ENCODE measurements at places on chromosomes 6 and 20.

DNA sequence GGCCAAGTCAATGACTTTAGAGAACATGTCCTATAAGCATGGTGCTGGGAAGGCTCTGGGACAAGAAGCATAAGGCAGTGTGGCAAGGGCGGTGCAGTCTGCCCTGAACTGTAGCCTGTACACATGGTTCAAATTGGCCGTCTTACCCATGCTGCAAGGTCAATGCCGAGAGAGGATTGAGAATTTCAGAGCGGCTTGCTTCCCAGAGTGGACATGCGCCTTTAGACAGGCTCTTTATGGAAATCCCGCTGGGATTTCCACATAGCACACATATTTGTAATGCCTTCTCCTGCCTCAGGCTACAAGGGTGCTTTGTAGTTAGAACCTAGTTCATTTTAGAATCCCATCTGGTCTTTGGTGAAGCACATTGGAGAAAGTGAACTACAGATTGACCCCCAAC is 36.1 kb upstream of the CEP162 start:
- no peak for DNase-seq

DNA sequence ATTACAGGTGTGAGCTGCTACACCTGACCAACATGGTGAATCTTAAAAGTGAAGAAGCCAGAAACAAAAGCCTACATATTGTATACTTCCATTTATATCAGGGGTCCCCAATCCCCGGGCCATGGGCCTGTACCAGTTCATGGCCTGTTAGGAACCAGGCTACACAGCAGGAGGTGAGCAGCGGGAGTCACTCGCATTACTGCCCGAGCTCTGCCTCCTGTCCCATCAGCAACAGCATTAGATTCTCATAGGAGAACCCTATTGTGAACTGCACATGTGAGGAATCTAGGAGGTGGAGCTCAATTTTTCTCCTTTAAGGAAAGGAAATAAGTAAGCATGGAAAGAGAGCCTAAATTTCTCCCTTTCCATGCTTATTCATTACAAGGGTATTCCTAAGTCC is 21.7 kb downstream of the CSNK2A1 start:
- no peak for DNase-seq

GRCh38 chr20:36528176-36528874 is 13.0 kb upstream of the MYL9 start:
- no peak for DNase-seq

DNA sequence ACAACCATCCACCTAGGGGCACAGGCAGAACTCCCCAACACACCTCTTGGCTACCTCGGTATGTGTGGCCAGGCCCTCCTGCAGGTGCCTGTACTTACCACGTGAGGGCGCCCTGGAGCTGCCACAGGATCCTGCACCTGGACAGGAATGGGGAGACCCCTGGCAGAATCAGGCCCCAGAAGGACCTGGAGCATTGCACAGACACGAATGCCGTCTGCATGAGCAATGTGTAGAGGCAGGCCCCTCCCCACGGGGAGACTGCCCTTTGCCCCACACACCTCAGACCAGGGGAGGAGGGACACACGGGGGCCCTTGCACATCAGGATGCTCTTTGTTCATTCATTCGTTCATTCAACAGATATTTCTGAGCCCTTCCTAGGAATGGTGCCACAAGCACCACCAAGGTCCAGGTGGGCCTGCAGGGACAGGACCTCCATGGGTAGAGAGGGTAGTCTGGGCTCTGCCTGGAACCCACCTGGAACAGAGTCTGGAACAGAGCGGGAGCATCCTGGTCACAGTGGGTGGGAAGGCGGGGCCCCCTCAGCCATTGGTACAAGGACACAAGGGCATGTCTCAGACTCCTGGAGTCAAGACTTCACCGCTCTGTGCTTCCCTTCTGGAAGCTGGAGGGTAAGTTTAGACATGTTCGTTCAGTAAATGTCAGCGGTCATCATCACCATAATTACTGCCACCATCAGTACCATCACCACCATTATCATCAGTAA is 32.3 kb downstream of the YTHDF1 start:
- DNase-seq, result peak; percentile 34

- no peak for DNase-seq
Observed at GRCh38 chr6:134689641-134690040, 260.3 kb downstream of the ALDH8A1 start.

DNA sequence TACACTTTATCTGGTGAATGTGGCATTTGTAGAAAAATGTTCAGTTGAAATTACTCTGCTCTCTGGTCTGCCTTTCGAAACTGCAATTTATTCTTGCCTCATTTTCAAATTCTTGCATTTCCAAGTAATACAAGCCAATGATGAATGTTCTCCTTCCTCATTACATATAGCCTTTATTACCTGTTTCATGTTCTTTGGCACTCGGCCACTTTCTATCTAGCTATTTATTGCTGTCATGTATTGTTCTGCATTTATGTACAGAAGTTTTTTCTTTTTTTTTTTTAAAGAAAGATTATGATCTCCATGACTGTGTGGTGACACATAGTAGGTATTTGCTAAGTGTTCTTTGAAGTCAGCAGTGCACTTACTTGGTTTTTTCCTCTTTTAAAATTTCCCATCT is 261.4 kb downstream of the ZFAND3 start:
- DNase-seq, result no peak

DNA sequence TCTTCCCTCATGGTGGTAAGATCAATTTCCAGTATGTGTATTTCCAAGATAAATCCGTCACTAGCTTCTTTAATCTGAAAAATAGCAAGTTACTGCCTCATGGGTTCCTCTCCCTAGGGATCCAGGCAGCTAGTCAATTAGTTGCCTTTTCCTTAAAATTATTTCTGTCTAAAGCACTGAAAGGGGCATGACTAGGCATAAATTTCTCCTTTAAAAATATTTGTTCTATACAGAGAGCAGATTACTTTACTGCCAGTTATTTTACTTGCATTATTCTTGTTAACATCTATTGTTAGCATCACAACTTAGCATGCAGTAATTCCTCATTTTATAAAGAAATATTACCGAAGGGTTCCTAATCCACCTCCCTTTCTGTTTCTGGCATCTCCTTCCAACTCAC is 1.4 kb downstream of the MTCL3 start:
- no peak for DNase-seq

DNA sequence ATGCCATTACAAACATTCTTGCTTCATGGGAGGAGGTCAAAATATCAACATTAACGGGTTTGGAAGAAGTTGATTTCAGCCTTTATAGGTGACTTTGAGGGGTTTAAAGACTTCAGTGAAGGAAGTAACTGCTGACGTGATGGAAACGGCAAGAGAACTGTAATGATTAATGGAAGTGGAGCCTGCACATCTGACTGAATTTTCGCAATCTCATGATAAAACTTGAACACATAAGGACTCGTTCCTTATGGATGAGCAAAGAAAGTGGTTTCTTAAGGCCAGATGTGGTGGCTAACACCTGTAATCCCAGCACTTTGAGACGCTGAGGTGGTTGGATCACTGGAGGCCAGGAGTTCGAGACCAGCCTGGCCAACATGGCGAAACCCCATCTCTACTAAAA is 226.1 kb downstream of the BCAS1 start:
- DNase-seq, result no peak

DNA sequence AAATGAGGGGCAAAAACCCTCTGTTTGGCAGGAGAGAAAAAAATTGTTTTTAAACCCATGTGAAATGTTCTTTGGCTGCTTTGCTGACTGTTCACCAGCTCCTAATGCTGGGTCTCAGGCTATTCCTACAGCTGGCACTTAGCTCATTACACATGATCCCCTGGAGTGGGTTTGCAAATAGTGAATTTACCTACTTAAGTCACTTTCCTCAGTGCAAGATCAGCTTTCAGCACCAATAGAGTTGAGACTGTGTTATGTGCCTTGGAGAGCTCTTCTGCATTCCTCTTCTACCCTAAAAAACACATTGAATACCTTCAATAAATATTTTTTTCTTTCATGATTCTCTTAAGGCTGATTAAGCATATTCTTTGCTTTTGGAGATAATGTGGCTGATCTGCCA is 58.4 kb upstream of the PRDM1 start:
- DNase-seq, result no peak

- no peak for DNase-seq
Observed at GRCh38 chr6:23870496-23870895, 255.5 kb upstream of the NRSN1 start.

GRCh38 chr6:95117236-95117635 is 460.1 kb upstream of the MANEA start:
- no peak for DNase-seq

GRCh38 chr20:19223640-19224039 is 11.2 kb downstream of the SLC24A3 start:
- DNase-seq, result no peak

GRCh38 chr6:169188475-169188874 is 65.2 kb downstream of the THBS2 start:
- no peak for DNase-seq

- DNase-seq, result peak; percentile 46
Observed at GRCh38 chr6:85679445-85680123, 36.9 kb upstream of the SYNCRIP start.

- DNase-seq, result no peak
Observed at GRCh38 chr20:6709910-6710595, 57.4 kb upstream of the BMP2 start.

DNA sequence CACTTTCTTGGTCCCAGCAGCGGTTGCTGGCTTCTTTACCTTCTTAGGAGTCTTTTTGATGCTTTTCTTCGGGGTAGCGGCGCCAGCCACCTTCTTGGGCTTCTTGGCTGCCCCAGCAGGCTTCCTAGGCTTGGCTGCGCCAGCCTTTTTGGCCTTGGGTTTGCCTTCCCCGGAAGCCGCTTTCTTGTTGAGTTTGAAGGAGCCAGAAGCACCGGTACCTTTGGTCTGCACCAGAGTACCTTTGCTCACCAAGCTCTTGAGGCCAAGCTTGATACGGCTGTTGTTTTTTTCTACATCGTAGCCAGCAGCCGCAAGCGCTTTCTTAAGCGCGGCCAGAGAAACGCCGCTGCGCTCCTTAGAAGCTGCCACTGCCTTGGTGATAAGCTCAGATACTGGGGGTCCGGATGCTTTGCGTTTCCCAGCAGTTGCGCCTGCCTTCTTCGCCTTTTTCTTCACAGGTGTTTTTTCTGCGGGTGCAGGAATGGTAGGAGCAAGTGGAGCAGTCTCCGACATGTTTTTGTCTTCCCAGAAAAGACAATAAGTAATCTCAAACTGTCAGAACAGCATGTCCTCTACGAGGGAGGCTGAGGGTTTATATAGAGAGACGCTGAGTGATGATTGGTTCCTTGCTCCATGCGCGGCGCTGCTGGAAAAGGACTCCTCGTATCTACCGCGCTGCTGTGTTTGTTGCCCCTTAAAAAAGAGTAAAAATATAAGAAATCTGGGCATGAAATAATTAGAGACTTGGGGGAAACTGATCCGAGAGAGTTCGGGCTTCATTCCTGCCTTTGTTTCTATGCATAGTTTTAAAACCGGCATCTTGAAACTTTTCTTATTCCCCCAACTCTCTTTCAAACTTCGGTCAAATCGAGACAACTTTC is 130.3 kb upstream of the BTN3A2 start:
- DNase-seq, result peak; percentile 97

DNA sequence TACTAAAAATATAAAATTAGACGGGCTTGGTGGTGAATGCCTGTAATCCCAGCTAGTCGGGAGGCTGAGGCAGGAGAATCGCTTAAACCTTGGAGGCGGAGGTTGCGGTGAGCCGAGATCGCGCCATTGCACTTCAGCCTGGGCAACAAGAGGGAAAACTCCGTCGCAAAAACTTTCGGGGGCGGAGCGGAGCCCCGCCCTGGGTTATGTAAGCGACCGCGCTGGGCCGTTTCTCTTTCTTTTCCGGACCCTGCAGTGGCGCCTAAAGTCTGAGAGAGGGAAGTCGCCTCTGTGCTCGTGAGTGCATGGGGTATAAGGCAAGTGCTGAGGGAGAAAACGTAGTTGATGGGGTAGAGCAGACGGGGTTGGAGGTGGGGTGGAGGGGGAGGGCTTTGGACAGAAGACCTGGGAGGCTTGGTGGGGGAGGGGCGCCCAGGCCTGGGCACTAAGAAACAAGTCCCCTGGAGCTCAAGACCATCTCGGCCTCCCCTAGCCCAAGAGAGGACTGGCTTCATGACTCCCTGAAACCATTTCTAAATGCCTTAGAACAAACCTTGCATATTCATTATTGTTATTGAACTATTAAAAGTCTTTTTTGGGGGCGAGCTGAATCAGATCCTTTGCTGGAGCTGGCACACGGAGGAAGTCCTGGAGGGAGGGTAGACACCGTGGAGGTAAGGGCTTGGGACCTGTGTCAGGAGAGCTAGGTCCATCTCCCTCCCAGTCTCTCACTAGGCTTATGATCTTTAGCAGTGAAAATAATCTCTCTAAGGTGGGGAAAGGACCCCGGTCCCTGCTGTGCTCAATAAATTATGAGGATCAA is 2.7 kb upstream of the MICA start:
- DNase-seq, result peak; percentile 80

GRCh38 chr6:3482869-3483268 is 26.0 kb upstream of the SLC22A23 start:
- DNase-seq, result no peak

GRCh38 chr20:54474046-54474445 is 1.3 kb upstream of the DOK5 start:
- DNase-seq, result no peak

DNA sequence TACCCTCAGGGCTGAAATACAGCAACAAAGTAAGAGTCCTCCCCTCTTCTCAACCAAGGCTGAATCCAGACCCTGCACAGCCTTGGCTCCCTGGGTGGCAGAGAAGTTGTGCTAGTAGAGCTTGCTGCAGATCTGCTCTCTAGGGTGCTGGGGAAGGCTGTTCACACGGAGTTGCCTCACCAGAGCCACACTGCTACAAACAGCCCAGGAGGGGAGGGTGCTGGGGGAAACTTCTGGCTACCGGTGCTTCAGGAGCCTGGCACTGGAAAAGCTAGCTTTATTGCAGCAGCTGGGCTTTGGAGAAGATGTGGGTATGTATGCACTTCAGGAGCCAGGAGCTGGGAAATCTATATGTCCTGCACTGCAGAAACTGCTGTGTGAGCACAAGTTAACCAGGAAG is 37.6 kb upstream of the SUPT3H start:
- no peak for DNase-seq

DNA sequence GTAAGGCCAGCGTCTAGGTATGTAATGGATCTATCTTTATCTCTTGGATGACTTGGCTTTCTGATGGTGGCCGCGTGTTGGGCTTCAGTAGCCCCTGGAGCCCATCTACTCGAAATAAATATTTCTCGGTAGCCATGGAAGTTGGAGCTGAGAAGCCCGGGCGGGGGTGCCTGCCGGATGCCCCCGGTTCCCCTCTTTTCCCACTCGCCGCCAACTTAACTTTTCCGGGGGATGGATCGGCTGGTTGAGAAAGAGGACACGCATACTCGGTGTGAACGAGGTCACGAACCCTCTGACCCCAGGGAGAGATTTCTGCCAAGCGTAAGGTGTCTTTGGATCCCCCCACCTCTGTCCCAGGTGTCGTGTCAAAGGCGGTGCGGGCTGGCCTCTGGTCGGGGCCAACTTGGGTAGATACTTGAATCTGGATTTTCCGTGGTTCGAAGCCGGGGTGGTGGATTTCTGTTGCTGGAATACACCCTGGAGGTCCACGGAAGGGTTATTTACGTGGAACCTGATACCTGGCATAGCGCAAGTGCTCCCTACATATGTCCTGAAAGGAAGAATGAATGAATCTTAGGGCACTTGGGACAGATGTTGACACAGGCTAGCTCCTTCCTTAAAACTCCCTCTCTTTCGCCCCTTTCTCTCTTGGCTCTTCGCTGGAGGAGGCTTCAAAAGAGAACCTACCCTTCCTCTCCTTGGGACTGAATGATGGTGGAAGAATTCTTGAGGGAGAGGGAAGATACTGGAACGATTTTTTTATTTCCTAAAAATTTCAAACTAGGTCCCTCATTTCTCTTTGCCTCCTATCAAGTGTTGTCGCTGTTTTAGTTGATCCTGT is 996 bp downstream of the DOK5 start:
- DNase-seq, result no peak
